ENCODE measurements at places on chromosomes 11 and 22.

- peaks cover 50% of the 10 kb centered on the region for H3K36me3 ChIP-seq
- H3K27me3 ChIP-seq, result no peaks in the 10 kb centered on the region
- DNase-seq, result no peak
- no peak overlapping the region for H3K4me3 ChIP-seq
- peak overlapping the region; percentile 31 for H3K27ac ChIP-seq
Measured at GRCh38 chr11:76025068-76025467, 181.2 kb downstream of the WNT11 start.

DNA sequence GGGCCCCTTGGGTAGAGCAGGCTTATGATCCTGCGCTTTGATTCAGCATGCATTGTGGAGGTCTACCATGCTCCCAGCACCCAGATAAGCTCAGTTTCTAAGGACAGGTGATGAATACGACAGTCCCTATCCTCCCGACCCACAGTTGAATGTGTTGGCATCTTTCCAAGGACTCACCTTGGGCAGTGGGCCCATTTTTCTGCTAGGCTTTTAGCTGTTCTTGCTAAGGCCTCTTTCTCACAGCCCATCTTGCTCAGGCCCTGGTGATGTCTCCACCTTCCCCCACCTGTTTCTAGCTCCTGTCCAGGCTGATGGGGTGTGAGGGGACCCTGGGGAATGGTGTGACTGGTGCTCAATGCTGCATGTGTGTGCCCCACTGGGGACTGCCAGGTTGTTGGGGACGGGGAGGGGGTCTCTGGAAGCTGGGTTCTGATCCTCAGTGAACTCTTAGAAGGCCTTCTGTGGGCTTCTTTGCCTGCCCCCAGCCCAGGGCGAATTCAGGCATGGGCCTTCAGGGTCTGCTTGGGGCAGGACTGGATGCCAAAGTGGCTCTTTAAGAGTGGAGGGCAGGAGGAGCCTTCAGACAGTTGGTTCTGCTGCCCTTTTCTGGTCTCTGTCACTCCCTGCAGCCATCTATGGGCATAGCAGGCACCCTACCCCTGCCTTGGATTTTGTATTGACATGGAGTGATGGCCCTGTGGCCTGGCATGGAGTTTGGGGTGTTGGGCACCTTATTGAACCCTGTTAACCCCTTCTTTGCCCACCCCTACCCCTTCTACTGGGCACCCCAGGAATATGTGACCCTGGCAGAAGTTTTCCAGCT is 33.1 kb downstream of the PHLDB1 start:
- H3K27me3 ChIP-seq, result no peaks in the 10 kb centered on the region
- no peak overlapping the region for H3K4me3 ChIP-seq
- no peaks in the 10 kb centered on the region for H3K4me1 ChIP-seq
- no peaks in the 10 kb centered on the region for H3K36me3 ChIP-seq
- DNase-seq, result no peak

- no peak overlapping the region for H3K27ac ChIP-seq
- no peaks in the 10 kb centered on the region for H3K27me3 ChIP-seq
- peaks cover 9% of the 10 kb centered on the region for H3K4me1 ChIP-seq
- H3K36me3 ChIP-seq, result no peaks in the 10 kb centered on the region
- DNase-seq, result no peak
- H3K4me3 ChIP-seq, result no peak overlapping the region
Measured at GRCh38 chr11:77146261-77147035, 18.4 kb downstream of the MYO7A start.

DNA sequence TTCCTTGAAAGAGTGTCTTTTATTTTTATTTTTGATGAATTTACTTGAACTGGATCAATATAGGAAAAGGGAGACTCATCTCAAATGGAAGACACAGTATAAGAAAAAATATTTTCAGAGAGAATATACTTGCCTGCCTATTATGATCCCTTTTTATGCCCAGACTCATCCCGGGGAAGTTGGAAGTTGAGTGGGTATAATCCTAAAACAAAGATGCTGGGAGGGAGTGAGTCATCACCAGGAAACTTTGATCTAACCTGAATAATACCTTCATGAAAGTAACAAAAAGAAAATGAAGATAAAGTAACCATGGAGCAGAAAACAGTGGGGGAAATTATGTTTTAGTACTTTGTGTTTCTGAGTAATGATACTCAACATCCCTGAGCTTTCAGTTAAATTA is 1514.0 kb downstream of the FAM181B start:
- no peaks in the 10 kb centered on the region for H3K27me3 ChIP-seq
- no peaks in the 10 kb centered on the region for H3K36me3 ChIP-seq
- H3K4me1 ChIP-seq, result no peaks in the 10 kb centered on the region
- no peak overlapping the region for H3K4me3 ChIP-seq
- no peak for DNase-seq

DNA sequence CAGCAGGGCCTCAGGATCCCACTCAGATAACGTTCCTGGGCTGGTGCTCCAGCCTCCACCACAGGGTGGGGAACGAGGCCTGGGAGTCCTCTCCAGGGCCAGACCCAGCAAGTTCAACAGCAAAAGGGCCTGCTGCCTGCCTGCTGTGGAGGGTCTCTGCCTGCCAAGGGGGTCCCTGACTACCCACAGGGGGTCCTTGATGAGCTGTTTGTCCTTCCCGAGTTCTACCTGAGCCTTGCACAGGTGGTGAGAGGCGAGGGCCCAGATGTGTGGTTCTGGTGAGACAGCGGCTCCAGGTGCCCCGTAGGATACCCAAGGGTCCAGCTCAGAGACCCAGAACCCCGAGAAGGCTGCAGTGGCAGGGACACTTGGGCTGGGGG is 4.4 kb downstream of the DUSP8 start:
- peaks cover 13% of the 10 kb centered on the region for H3K4me1 ChIP-seq
- no peaks in the 10 kb centered on the region for H3K36me3 ChIP-seq
- DNase-seq, result no peak
- no peaks in the 10 kb centered on the region for H3K27me3 ChIP-seq
- H3K27ac ChIP-seq, result no peak overlapping the region

GRCh38 chr11:1920909-1921573 is 1.5 kb downstream of the TNNT3 start:
- no peak overlapping the region for H3K4me3 ChIP-seq
- H3K36me3 ChIP-seq, result no peaks in the 10 kb centered on the region
- no peaks in the 10 kb centered on the region for H3K4me1 ChIP-seq
- H3K27me3 ChIP-seq, result peaks cover 19% of the 10 kb centered on the region

DNA sequence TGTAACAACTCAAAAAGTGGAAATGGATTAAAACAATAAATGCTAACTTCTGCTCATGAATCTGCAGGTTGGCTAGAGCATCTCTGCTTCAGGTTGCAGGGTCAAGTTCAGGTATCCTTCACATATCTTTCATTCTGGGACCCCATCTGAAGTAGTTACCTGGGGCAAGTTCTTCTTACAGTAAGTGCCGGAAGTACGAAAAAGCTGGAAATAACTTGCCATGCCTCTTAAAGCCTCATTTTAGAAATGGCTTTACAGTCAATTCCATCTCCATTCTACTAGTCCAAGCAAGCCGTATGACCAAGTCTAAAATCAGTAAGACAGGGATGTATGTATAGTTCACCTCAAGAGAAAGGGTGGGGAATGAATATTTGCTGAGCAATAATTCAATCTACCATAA is 93.7 kb downstream of the FCHSD2 start:
- no peak for DNase-seq
- peaks cover 79% of the 10 kb centered on the region for H3K4me1 ChIP-seq
- peaks cover 8% of the 10 kb centered on the region for H3K36me3 ChIP-seq
- peak overlapping the region; percentile 89 for H3K27ac ChIP-seq
- no peaks in the 10 kb centered on the region for H3K27me3 ChIP-seq

DNA sequence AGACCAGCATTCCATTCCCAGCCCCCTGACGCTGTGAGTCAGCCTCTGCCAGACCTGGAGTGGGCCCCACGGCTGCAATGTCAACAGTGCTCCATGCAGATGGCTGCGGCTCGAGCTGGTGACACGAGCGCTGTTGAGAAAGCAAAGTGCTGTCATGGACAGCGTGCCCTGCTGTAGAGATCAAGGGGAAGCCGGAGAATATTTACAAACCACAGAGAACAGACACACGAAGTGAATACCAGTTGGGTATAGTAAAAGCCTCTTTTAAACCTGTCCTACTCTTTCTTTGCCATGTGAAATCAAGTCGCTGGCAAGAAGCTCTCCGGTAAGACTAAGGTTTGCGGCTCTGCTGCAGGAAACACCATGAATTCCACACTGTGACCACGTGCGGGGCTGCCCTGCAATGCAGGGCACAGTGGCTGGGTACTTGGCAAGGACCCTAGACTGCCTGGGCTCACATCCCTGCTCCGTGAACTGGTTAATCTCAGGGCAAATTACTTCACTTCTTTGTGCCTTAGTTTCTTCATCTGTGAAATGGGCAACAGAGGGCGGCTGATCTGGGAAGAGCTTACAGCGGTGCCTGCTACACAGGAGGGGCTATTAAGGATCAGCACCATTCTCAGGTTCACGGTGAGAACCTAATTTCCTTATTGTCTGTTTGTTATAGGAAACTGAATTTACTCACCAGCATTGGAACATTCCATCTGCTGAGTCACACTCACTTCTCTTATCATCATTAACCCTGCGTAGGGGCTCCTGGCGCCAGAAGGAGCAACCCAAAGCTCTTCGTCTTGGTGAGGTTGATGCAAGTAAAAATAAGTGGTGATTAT is 27.8 kb upstream of the ELFN2 start:
- H3K36me3 ChIP-seq, result peaks cover 4% of the 10 kb centered on the region
- no peak overlapping the region for H3K4me3 ChIP-seq
- no peak for DNase-seq

DNA sequence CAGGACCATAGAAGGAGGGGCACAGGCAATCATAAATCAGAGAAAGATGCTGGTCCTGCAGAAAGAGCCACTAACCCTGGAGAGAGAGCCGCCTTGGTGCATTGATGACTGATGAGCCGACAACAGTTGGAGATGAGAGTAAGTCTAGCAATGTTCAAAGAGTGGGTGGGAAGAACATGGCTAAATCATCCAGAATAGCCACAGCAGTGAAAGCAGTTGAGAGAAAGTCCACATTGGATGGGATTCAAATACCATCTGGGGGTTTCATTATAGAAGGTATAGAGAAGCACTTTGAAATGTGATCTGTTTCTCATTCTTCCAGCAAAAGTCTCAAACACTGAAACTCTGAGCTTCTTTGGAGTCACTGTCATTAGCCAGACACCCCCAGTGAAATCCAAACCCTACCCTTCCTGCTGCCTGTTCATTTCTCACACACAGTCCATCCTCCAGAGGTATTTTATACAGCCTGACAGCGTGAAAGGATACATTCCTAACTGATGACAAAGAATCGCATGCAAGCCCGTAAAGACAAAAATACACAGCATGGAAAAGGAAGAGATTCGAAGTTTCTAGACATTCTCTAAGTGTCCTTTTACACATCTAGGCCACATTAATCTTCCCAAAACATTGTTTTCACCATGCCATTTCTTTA is 303.1 kb upstream of the MPPED2 start:
- no peak overlapping the region for H3K4me3 ChIP-seq
- no peaks in the 10 kb centered on the region for H3K4me1 ChIP-seq
- H3K27ac ChIP-seq, result no peak overlapping the region
- no peak for DNase-seq

- no peak overlapping the region for H3K4me3 ChIP-seq
- peak; percentile 74 for DNase-seq
- peaks cover 12% of the 10 kb centered on the region for H3K27me3 ChIP-seq
Measured at GRCh38 chr22:43388420-43388851, 23.4 kb upstream of the MPPED1 start.

GRCh38 chr22:49398646-49399045 is 429.0 kb downstream of the BRD1 start:
- H3K4me3 ChIP-seq, result no peak overlapping the region
- H3K27me3 ChIP-seq, result no peaks in the 10 kb centered on the region
- H3K36me3 ChIP-seq, result no peaks in the 10 kb centered on the region
- no peaks in the 10 kb centered on the region for H3K4me1 ChIP-seq
- no peak for DNase-seq

- H3K4me3 ChIP-seq, result no peak overlapping the region
- H3K4me1 ChIP-seq, result no peaks in the 10 kb centered on the region
- H3K27ac ChIP-seq, result no peak overlapping the region
- DNase-seq, result no peak
Measured at GRCh38 chr11:61281581-61282250, 13.4 kb downstream of the VWCE start.

- H3K4me3 ChIP-seq, result no peak overlapping the region
- no peaks in the 10 kb centered on the region for H3K36me3 ChIP-seq
- DNase-seq, result no peak
- no peaks in the 10 kb centered on the region for H3K4me1 ChIP-seq
Measured at GRCh38 chr11:70727899-70728620, 329.7 kb downstream of the CTTN start.

DNA sequence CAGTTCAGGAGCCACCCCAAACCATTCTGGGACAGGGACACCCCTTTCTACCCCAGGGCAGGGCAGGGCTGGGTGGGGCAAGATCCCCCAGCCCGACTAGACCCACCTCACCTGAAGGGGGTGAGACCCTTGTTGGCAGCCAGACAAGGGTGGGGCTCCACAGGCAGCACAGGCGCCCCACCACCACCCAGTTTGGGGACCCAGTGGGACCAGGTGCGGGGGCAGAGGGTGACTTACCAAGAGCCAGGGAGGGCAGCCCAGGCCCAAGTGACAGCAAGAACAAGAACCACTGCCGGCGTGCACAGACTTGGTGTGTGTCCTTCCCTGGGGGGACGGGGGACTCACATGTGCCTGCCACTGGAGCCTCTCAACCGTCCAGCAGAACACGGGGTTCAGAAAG is 2.2 kb downstream of the ADM2 start:
- DNase-seq, result no peak
- H3K27me3 ChIP-seq, result peaks cover 26% of the 10 kb centered on the region
- H3K36me3 ChIP-seq, result no peaks in the 10 kb centered on the region
- no peak overlapping the region for H3K27ac ChIP-seq

GRCh38 chr11:65128182-65129145 is 5.9 kb downstream of the SYVN1 start:
- no peak for DNase-seq
- peaks cover 32% of the 10 kb centered on the region for H3K4me1 ChIP-seq
- H3K27ac ChIP-seq, result no peak overlapping the region
- H3K27me3 ChIP-seq, result no peaks in the 10 kb centered on the region

DNA sequence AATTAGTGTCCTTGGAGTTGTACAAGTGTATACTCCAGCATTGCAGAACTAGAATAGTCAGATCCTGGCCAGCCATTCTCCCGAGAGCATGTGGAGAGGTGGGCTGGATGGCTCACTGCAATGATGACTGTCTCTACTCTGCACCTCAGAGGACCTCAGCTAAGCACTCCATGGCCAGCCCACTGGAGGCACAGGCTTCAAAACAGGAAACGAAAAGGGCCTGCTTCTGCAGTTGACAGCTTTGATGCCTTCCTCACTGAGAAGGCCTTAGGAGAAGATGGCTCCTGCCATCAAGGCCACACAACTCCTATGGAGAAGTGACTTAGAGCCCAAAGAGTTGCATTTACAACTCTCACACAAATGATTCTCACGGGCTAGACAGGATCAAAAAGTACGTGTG is 9.1 kb downstream of the POLD4 start:
- H3K27me3 ChIP-seq, result no peaks in the 10 kb centered on the region
- DNase-seq, result peak; percentile 53
- peaks cover 61% of the 10 kb centered on the region for H3K4me1 ChIP-seq
- no peak overlapping the region for H3K4me3 ChIP-seq
- no peaks in the 10 kb centered on the region for H3K36me3 ChIP-seq
